ENCODE measurements at places on chromosomes 13 and 19.

- no peak for DNase-seq
Observed at GRCh38 chr13:31261241-31261640, 61.5 kb downstream of the B3GLCT start.

- peak; percentile 46 for DNase-seq
Observed at GRCh38 chr13:23321535-23322241, 111.8 kb downstream of the SACS start.

GRCh38 chr13:104967836-104968630, 1567.4 kb downstream of the EFNB2 start:
- DNase-seq: no peak

DNA sequence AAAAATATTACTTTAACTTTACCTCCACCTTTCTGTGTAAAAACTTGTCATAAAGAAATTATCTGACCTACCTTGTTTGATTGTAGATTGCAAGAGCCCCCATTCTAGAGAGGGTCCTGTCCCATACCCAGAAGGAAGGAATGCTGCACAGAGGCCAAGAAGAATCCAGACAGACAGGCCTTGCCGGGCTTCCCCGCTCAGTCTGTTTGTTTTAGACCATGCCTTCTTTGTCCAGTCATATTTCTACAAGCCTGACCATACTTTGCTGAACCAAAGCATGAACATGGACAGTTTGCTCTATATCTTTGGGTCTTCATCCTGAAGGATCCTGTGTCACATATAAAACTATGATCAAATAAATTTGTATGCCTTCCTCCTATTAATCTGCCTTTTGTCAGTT, 95.8 kb upstream of the MYCBP2 start:
- DNase-seq: no peak

DNA sequence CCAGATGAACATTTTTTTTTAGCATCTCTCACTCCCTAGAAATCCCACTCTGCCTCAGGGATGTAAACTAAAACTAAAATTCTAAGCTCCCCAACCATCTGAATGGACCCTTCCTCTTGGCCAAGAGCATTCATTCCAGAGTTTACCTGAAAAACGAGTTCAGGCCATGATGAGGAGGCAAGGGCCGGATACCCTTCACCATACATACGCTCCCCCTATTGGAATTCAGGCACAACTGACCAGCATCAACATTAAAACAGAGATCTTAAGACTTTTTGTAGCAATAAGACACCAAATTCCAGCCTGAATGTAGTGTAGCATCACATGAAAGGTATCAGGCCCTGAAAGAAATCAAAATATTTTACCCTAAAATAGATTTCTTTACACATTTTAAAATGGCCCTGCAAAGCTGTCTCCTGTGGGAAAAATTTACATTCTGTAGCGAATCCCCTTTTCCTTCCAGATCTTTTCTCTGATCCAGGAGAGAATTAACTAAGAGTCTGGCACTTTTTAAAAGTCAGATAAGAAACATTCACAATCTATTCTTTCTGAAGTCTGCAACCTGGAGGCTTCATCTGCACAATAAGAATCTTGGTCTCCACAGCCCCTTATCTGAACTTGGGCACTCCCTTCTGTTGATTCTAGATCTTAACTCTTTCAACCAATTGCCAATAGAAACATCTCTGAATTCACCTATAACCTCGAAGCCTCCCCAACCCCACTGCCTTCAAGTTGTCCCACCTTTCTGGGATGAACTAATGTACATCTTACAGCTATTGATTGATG, 888.5 kb downstream of the UQCRFS1 start:
- no peak for DNase-seq

- no peak for DNase-seq
Observed at GRCh38 chr13:113620036-113620796, 35.7 kb downstream of the TFDP1 start.

DNA sequence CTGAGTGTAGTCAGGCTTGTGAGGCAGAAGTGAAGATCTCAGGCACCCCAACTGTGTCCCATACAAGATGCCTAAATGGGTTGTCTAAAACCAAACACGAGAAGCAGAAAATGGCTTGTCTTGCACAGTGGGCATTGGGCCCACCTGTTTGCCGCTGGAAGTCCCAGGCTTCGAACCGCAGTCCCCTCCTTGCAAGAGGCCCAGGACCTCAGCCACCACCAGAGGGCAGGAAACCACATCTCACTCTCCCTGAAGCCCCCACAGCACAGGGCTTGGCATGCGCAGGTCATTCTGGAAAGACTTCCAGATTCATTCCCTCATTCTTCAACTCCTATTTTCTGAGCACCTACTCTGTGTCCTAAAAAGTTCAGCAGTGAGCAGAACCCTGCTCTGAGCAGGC, 973.7 kb downstream of the UQCRFS1 start:
- DNase-seq: no peak
